C1 segment of cervical spinal cord (tissue), 14 donors: ENCODE measurements at places on chromosomes 2 and 18.

DNA sequence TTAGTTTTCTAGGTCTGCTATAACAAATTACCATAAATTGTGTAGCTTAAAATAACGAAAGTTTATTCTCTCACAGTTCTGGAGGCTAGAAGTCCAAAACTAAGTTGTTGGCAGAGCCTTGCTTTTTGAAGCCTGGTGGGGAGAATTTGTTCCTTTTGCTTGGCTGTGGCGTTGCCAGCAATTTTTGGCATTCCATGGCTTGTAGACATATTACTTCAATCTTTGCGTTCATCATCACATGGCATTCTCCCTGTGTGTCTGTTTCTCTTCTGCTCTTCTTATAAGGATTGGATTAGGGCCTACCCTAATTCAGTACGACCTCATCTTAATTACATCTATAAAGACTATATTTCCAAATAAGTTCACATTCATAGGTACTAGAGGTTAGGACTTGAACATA, 217.7 kb downstream of the MBD5 start:
- DNase-seq = no peak

- no peak for DNase-seq
Measured at GRCh38 chr2:184945326-184945725, 347.0 kb downstream of the ZNF804A start.

GRCh38 chr2:175892046-175892445, 110.0 kb downstream of the LNPK start:
- DNase-seq = no peak

- no peak for DNase-seq
Measured at GRCh38 chr2:55891671-55892094, 31.9 kb downstream of the EFEMP1 start.

DNA sequence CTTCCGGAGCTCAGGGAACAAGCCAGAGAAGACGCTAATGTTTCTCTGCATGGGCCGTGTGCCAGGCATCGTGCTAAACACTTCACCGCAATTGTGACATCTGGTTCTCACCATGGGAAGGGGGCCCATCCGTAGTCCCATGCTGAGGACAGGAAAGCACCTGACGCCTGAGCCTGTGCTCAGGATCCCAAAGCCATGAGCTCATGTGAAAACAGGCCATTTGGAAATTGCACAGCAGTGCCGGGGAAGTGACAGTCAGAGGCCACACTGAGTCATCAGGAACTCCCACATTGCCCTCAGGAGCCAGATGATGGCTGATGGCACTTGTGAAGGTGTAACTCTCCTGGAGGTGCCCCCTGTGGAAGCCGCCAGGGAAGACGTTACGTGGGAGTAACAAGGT, 141.0 kb downstream of the INHBB start:
- no peak for DNase-seq

DNA sequence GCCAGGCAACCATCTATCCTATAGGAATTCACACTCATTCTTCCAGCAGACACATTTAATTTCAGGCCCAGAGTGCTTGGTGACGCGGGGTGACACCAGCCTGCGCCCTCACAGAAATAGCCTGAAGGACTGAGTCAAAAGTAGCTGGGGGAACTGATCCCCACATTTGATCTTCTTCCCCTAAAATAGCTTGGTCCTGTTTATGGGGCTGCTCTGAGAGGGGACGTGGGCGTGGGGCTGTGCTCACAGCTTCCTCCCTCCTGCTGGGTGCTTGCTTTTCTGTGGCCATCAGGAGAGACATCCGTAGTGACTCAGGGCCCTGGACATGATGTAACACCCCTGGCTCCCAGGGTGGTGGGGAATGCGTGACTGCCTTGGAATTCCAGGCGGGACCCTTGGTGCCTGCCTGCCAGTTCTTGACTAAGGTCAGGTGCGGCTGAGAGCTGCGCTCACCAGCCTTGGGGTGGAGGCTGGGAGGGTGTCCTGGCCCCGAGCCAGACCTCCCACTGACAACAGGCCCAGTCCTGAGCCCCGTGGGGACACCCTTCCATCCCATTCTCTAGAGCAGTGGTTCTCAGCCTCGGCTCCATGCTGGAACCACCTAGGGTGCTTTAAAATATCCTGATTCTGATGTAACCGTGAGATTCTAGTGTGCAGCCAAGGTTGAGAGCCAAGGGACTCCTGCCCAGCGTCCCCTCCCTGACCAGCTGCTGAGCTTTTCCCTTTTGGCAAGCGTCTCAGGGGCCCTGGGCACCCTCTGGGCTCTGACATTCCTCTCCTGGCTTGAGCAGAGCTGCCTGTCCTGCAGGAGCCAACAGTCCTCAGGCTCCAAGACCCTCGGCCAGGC, 47.4 kb upstream of the SMAD7 start:
- DNase-seq = peak; percentile 36

GRCh38 chr18:58349650-58350049, 279.2 kb downstream of the ALPK2 start:
- DNase-seq = no peak

DNA sequence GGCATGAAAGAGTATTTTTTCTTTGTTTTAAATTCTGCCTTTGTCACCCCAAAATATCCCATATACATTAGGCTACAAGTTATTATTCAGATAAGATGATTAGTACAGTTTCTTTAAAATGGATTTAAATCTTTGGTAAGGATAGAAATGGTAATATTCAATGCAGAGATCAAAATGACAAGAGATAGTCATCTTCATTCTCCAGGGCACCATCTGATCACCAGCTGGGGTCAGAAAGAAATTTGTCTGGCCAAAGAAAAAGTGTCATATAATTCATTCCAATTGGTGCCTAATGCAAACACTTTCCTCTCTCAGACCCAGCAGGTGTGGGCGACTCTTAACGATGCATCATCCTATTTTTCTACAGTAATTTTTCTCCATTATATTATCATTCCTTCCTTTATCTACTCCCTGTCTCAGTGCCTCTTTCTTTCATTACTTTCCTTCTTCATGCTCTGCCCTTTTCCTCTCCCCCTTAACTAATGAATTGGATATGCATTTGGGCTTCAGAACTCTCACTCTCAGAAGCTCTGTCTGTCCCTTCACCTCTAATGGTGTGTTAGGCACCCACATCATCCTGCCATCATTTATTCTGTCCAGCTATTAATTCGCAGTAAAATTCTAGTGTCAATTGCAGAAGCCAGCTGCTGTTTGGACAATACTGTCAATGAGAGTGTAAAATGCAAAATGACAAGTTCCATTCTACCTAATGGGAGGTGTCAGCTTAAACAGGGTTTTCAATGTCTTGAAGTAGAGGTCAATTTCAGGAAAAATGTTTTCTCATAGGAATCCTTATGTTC, 570.5 kb downstream of the TDRD15 start:
- no peak for DNase-seq
